ENCODE measurements at places on chromosomes 13 and 19. TPM values are rescaled to one million over a fixed set of nuclear protein-coding genes. Genes with fewer than 3 reads are reported as not detected.

DNA sequence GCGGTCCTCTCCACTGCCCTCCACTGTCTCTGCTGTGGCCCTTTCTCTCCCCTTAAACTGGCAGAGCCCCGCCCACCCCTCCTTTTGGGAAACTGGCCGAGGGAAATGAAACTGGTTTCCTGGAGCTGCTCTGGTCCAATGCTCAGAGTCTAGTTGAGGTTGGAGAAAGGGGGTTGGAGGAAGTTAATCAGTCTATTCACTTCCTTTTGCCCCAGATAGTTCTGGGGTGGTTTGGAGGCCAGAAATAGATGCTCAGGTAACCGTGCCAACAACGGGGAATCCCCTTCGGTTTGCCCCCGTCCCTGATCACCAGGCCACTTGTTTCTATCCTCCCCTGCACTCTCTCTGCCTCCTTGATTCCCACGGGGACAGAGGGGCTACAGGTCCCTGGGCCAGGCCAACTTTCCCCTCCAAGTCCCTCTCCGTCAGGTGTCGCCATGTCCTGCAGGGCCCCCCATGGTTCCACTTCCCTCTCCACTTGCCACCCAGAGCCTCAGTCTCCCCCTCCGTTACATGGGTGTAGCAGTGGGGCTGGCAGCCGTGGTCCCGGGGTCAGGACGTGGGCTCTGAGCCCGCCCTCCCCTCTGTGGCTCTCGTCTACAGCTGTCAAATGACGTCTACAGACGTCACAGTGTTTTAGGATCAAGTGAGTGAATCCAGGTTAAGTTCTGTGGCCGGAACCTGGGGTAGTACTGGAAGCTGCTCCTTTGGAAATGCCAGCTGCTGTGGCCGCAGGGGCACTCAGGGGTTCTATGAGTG is at the start of gene IL4I1:
TSS of gene IL4I1 (minus strand) at position 25 of the 759 bp plus-strand sequence. CDS start 727 bp downstream, outside the sequence.
- no peaks in the 10 kb centered on the region for H3K27me3 ChIP-seq
- no peaks in the 10 kb centered on the region for H3K4me1 ChIP-seq
- no peaks in the 10 kb centered on the region for H3K36me3 ChIP-seq
- no peak within 1 kb of the TSS for H3K4me3 ChIP-seq

DNA sequence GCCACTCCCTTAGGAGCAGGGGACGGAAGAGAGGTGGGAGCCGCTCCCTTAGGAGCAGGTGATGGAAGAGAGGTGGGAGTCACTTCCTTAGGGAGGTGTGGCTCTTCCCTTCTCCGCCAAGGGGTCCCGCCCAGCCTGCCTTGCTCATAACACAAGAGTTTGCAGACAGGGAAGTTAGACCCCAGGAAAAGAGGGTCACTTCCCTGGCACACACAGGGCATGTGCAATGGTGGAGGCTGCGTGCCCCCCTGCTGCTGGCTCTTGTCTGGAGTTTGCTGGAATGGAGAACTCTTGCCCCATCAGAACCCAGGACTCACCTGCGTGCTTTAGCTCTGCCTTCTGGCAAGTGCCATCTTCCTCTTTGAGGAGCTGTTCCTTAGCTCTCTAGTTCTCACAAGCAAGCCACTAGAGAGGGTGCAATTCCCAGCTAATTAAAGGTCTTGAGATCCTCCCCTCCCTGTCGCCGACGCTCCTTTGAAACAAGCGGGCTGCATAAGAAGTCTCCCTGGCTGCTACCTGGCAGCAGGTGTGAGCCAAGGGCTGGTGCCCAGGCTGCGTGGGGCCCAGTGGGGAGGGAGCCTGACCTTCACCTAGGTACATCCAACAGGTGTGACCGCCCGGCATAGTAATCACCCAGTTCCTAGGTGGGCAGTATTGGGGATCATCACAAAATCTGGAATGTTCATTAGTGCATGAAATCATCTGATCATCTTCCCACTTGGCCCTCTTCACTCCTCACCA is 281.6 kb downstream of the ZNF536 start:
- DNase-seq: no peak
- H3K36me3 ChIP-seq: no peaks in the 10 kb centered on the region
- H3K4me1 ChIP-seq: peaks cover 40% of the 10 kb centered on the region
- no peak overlapping the region for H3K27ac ChIP-seq

DNA sequence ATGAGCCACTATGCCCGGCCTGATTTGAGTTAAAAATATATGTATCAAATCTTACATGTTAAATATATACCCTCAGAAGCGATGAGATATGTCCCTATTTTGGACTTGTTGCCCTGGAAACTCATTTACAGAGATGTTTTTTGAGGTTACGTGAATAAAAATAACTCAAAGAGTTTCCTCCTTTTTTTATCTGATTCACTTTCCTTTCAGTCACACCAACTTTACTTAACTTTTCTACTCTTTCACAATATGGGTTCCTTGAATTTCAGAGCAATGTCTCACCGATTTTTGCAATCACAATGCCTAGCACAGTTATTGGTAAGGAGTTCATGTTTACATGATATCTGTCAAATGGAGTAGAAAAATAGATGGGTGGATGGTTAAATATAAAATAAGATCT is 2.3 kb downstream of the OR7C2 start:
- no peak overlapping the region for H3K27ac ChIP-seq
- no peak for DNase-seq
- no peaks in the 10 kb centered on the region for H3K36me3 ChIP-seq
- no peaks in the 10 kb centered on the region for H3K4me1 ChIP-seq

DNA sequence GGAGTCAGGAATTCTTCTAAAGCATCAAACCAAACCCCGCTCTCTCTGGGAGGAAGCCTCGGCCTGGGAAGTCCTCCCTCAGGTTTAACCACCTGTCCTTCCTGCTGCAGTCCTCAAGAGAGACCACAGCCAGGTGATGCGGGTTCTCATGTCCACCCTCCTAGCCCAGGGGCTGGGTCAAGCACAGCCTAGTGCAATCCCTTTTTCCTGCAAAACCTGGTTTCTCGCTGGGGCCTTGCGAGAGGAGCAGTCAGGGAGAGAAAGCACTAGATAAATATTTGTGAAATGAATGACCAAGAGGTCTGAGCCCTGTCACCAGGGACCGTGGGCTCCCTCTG is 2.4 kb downstream of the SLC8A2 start:
- no peak for DNase-seq
- H3K27me3 ChIP-seq: no peaks in the 10 kb centered on the region
- peaks cover 4% of the 10 kb centered on the region for H3K4me1 ChIP-seq
- no peak overlapping the region for H3K27ac ChIP-seq
- no peaks in the 10 kb centered on the region for H3K36me3 ChIP-seq

- no peak for DNase-seq
- H3K27me3 ChIP-seq: peaks cover 27% of the 10 kb centered on the region
- no peak overlapping the region for H3K4me3 ChIP-seq
- no peaks in the 10 kb centered on the region for H3K36me3 ChIP-seq
- H3K27ac ChIP-seq: no peak overlapping the region
These were observed 10.8 kb downstream of the SOX1 start for GRCh38 chr13:112077729-112078128.

DNA sequence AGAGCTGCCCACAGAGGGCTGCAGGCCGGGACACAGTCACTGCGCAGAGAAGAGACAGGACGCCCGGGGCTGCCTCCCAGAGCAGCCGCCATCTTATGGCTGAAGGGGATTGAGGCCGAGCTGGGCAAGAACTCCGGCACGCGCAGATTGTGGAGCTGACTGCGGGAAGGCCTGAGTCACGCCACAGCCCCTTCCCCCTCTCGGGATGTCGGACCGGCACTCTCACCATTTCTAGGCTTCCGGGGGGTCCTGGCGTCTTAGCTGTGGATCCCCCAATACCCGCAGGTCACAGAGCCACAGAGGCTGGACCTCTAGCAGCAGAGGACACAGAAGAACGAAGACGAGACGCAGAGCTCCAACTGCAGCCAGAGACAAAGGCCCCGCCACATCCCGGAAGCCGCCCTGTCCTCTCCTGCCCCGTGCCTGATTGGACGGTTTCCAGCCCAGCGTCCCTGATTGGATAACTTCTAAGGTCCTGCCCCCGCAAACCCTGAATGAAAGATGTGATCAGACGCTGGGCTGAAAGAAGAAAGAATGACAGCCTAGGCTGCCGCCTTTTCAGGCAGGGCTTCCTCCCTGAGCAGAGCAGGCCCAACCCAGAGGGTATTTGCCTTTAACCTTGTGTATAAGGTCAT is at the start of gene ZNF43:
TSS of gene ZNF43 (minus strand) at position 373 of the 635 bp plus-strand sequence. CDS start at position 229, 144 bp downstream.
- no peaks in the 10 kb centered on the region for H3K27me3 ChIP-seq
- no peaks in the 10 kb centered on the region for H3K4me1 ChIP-seq
- peak within 1 kb of the TSS; percentile 64 for H3K27ac ChIP-seq
- no peaks in the 10 kb centered on the region for H3K36me3 ChIP-seq
- peak; percentile 93 for DNase-seq
- peak within 1 kb of the TSS; percentile 71 for H3K4me3 ChIP-seq

DNA sequence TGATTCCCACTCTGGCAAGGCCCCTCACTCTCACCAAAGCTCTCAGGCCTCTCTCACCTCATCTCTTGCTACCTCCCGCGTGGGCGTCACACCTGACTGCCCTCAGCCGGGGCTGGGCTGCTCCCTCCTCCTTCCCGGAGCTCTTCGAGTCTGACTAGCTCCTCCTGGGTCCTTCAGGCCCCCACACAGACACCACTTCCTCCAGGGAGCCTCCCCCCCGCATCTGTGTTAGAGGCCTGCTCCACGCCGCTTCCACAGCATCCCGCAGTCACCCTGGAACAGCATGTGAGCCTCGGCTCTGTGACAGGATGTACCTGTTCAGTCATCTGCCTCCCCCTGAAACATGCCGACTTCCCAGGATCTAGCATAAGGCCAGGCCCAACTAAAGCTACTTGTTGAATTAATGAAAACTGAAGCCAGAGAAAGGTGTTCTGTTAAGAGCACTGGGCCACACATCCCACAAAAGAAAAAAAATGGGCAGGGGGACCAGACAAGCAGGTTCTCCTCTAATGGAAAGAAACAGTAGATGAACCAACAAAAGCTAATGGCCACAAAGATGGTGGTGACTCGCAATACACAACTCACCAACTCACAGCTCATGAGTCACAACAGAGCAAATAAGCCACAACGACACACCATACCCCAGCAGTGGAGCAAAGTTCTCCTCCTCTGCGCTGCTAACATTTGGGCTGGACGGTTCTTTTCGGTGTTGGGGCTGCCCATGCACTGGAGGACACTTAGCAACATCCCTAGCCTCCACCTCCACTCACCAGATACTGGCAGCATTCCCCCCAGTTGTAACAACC is 3.0 kb downstream of the PPP6R1 start:
- H3K4me1 ChIP-seq: peaks cover 8% of the 10 kb centered on the region
- no peak for DNase-seq
- no peak overlapping the region for H3K4me3 ChIP-seq
- peak overlapping the region; percentile 22 for H3K27ac ChIP-seq

DNA sequence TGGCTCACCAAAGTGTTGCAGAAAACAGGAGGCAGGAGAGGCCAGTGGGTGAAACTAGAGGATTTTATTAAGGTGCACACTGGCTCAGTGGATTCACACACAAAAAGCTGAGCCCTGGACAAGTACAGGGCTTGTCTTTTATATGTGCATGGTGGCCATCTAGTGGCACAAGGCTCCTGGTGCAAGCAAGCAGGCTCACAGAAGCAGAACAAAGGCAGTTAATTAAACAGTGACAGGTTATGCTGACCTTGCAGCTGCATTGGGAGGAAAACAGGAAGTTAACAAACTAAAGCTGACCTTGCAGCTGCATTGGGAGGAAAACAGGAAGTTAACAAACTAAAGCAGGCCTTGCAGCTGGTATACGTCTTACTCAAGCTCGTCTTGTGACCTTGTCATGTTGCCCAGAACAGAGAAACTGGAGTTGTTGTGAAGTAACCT is 65.3 kb upstream of the ZNF681 start:
- no peak overlapping the region for H3K27ac ChIP-seq
- no peaks in the 10 kb centered on the region for H3K4me1 ChIP-seq
- no peaks in the 10 kb centered on the region for H3K36me3 ChIP-seq
- H3K27me3 ChIP-seq: no peaks in the 10 kb centered on the region
- no peak overlapping the region for H3K4me3 ChIP-seq

- no peaks in the 10 kb centered on the region for H3K27me3 ChIP-seq
- no peaks in the 10 kb centered on the region for H3K36me3 ChIP-seq
- DNase-seq: no peak
- no peak overlapping the region for H3K4me3 ChIP-seq
These were observed 391.7 kb upstream of the SGCG start for GRCh38 chr13:22789027-22789593.

DNA sequence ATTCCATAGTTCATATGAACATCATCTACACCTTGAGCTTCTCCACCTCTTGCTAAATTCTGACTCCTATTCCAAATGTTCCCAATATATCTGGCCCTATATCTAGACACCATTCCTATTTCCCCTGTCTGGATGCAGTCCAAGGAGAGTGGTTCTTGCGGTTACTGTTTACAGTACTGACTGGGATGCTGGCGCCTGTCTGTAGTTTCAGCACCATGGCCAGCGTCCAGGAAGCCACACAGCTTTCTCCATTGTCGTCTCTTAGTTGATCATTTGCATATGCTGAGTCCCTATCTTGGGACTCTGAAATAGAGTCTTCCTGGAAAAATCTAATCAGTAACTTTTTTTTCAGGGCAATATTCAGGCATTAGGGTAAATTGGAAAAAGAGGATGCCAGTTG is 14.9 kb downstream of the LAIR2 start:
- no peaks in the 10 kb centered on the region for H3K36me3 ChIP-seq
- no peaks in the 10 kb centered on the region for H3K27me3 ChIP-seq
- peak; percentile 69 for DNase-seq
- no peak overlapping the region for H3K27ac ChIP-seq

DNA sequence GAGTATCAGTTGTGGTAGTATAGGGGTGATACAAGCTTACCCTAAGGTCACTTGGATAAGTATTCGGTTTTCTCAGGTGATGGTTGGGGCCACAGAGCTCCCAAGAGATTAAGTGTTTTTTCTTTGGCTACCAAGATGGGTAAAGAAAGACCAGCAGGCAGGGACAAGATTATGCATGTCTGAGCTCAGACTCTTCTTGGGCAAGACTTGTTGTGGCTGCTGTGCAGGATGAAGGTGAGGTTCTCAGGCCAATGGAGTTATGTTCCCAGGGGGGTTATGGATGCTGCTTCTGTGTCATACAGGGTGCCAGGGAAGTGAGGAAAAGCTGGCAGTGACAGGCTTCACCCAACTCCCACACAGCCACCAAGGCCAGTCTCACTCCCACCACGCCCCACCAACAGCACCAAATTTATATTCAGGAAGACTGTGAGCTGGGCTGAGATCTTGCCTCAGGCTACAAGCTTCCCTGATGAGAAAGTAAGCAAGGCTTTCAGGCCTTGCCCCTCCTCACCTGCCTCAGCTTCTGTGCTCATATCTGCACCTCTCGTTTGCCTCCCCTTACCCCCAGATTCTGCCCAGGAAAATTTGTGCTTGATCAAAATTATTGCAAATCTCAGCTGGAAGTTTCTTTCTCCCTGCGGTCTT is 511.8 kb upstream of the SLITRK1 start:
- H3K4me1 ChIP-seq: no peaks in the 10 kb centered on the region
- no peaks in the 10 kb centered on the region for H3K27me3 ChIP-seq
- H3K4me3 ChIP-seq: no peak overlapping the region
- no peaks in the 10 kb centered on the region for H3K36me3 ChIP-seq
- DNase-seq: no peak

Gene CELF5
- total RNA-seq: 0.67 TPM

Gene ACP7
- not detected for total RNA-seq

Gene EPSTI1
- total RNA-seq: 1.7 TPM

Gene CD22
- 0.43 TPM for total RNA-seq

Gene NAPSA
- total RNA-seq: 1.7 TPM

Gene IFNL1
- not detected for total RNA-seq

Gene URAD
- not detected for total RNA-seq

Gene PRSS57
- total RNA-seq: not detected

Gene SOHLH2
- total RNA-seq: not detected

All from pancreas (tissue), 10 donors.